ENCODE measurements at places on chromosomes 11 and 22.

DNA sequence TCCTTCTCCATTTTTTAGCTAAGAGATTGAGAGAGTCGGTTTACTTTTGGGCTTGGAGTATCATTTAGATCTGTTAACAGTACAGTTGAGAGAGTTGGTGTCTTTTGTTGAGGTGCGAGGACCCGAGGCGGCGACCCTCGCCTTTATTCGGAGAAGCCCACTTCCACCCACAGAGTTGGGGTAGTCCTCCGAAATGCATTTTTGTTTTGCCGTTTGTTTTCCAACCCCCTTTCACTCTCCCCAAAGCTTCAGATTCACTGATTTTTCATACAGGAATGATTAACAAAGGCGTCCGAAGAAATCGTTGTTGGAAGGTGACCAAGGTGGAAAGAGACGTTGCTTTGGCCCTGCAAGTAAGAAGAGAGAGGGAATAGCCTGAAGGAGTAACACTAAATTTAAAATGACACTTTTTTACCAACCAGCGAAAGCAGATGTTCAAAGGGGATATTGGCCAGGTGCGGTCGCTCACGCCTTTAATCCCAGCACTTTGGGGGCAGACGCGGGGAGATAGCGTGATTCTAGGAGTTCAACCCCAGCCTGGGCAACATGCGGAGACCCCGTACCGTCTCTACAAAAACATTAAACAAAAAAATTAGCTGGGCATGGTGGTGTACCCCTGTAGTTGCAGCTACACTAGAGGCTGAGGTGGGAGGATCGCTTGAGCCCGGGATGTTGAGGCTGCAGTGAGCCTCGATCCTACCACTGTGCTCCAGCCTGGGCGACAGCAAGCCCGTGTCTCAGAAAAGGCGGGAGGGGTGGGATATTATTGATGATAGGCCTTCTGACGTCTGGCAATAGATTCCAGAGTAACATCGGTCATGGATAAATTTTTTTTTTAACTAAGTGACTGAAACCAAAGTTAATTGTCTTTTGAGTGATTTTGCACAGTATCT lies 899 bp upstream of the RAB30 start:
- no peak for DNase-seq

DNA sequence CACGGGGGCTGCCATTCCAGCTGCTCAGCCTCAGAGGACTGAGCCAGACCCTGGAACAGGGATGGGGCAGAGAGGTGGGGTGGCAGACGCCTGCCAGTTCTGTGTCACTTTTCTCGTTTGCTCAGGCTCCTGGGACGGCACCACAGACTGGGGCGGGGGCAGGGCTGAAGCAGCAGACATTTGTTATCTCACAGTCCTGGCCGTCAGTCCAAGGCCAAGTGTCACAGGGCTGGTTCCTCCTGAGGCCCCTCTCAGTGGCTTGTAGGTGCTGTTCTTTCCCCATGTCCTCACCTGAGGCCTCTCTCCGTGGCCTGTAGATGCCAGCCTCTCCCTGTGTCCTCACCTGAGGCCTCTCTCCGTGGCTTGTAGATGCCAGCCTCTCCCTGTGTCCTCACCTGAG lies 24.7 kb downstream of the TPCN2 start:
- no peak for DNase-seq

GRCh38 chr22:42300259-42301076 lies 30.0 kb upstream of the TCF20 start:
- no peak for DNase-seq

- DNase-seq = no peak
These were observed 118.9 kb upstream of the LMO1 start for GRCh38 chr11:8382436-8383053.

DNA sequence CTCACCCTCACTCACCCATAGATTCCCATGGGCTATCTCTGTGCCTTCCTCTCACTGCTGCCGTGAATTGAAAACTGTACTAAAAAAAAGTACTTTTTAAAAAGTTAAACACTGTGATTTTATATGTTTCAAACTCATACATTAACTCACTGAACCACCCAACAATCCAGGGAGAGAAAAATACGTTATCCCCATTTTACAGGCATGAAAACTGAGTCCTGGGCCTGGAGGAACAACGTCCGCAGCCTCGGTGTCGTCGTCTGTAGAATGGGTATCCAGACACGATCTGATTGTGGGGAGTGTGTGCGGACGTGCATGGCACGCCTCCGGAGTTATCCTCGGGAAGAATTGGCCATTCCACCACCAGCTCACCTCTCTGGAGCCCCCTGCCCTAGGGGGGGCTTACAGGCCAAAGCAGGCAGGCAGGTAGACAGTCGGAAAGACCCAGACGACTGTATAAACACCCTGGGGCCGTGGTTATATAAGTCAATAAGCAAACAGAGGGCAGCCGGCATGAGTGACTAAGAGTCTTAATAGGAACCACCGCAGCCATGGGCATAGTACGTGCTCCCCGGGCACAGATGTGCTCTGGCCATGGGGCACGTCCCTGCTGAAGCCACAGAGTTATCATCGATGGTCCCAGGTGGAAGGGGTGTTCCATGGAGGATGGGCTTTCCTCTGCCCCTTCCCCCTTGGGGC lies 7.1 kb upstream of the PDGFB start:
- no peak for DNase-seq

GRCh38 chr11:57471496-57471895 lies 11.2 kb downstream of the RTN4RL2 start:
- DNase-seq = no peak

DNA sequence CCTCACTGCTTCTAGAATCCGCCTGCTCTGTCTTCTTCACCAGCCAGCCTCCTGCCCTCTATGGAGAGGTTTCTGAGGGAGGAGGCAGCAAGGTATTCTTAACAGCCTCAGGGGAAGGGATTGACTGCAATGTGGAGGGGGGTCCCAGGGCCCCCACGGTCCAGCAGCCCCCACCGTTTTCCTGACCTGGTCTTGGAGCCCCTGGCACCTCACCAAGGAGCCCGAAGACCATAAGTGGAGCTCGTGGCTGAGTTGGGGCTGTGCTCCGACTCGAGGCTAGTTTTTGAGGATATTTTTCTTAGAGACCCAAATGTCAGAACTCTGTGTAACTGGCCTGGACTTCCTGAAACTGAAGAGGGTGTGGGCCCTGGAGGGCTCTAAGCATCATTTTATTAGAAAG lies 590.0 kb downstream of the BRD1 start:
- no peak for DNase-seq

DNA sequence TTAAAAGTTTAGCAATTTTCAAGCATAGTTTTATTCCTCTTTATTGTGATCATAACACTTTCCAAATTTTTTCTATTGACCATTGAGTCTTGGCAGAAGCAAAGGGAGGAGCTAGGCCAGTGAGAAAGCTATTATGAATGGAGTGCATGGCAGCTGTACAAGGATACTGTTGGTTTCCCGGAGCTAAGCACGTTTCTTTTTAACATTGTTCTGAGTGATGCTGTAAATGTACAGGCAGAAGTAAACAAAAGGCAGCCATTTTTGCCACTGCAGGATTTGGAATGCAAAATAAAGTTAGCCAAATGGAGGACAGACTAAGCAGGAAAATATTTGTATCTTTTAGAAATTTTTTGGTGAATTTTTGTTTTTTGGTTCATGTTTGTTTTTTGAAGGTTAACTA lies 16.2 kb downstream of the CBL start:
- no peak for DNase-seq

DNA sequence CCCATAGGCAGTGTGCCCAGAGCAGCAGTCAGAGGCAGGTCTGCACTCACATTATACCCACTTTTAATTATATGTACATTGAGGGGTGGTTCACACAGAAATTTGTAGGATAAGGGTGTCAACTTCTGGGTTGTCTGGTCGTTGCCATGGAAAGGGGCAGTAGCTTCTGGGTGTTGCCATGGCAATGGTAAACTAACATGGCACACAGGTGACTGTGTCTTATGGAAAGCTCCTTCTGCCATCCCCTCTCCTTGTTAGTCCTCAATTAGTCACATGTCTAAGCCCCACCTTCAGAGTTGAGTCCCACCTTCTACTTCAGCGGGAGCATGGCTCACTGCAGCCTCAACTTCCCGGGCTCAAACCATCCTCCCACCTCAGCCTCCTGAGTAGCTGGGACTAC lies 56.3 kb upstream of the ATXN10 start:
- no peak for DNase-seq

Data from natural killer cell (primary cell).